ENCODE measurements at places on chromosomes 2 and 18.

DNA sequence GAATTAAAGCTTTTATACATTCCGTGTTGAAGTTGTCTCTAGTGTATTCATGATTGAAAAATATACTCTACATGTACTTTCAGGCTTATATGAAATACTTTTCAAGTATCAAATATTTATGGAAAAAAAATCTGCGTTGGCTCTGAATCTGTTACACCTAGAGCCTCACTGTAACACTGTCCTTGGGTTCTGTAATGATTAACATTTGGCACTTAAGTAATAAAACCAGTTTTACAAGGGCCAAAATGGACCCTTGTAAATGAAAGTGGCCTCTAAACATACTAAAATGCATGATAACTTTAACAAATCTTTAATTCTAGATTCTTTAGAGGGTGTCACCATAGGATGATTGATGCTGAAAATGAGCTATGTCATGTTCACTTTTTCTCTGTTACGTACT, 162.8 kb downstream of the PTPRM start:
- DNase-seq: no peak

- no peak for DNase-seq
Measured at GRCh38 chr2:24774373-24774772, 18.8 kb downstream of the PTRHD1 start.

DNA sequence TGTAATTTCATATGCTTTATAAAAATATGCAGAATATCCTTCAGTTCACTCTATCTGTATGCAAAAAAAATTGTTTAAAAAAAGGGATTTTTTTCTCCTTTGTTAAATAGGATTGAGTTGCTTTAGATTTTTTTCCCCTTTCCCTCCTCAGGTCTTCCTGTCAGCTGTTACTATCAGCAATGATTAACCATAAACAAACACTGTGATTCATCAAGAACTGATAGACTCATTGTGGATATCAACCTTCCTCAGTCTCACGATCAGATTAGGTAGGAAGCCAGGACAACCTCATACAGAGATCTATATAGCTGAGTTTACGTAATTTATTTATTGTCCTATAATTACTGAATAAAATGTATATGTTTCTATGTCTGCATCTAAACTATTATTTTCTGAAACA, 2136.2 kb upstream of the CELF4 start:
- no peak for DNase-seq

DNA sequence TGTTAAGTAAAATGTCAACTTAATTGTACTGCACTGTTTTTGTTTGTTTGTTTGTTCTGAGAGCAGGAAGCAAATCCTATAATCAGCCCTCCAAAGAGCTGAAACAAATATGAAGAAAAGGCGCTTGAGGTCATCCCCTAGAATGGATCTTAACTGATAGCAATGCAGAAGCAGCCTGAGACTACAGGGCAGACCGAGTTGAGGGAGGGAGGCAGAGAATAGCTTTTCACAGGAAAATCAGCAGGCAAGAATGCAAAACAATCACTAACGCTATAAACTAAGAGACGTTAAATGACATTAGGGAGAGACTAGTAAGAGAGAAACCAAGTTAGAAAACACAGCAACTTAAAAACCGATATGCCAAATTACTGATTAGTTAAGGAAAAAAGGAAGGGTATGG, 37.2 kb downstream of the GALNT1 start:
- DNase-seq: no peak

GRCh38 chr2:146821836-146822316, 1023.0 kb upstream of the ACVR2A start:
- DNase-seq: no peak

- DNase-seq: no peak
Measured at GRCh38 chr2:18578033-18578432, 11.3 kb downstream of the NT5C1B start.

GRCh38 chr2:207248702-207249377, 83.1 kb upstream of the KLF7 start:
- DNase-seq: no peak

- DNase-seq: no peak
Measured at GRCh38 chr2:28071221-28071620, 180.7 kb downstream of the BABAM2 start.

DNA sequence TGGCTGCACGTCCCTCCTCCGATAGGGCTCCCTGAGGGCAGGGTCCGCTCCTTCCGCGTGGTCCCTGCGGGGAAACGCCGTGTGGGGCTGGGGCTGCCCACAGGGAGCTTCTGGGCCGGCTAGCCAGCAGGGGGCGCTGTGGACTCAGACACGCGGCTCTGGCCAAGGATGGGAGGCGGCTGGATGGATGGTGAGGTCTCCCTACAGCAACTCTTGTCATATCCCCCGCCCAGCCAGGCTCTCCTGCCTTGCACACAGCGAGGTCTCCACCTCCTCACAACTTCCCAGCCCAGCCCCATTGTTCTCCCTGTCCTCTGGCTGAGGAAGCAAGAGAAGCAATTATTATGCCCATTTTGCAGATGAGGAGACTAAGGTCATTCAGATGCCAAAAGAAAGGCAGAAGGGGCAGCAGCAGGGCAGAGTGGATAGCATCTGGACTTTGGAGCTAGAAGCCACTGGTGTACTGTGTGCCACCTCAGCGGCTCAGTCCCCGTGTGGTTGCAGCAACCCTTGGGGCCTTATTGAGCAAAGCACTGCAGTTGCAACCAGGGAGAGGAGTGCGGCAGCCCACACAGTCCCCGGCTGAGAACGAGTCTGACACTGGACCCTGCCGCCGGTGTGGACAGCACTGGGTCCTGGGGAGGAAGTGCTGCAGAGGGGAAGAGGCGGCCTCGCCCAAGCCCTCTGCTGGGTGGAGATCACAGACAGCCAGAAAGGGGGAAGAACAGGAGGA, 99.0 kb downstream of the ZFP36L2 start:
- DNase-seq: peak; percentile 67

- DNase-seq: no peak
Measured at GRCh38 chr18:41096504-41096903, 858.5 kb upstream of the PIK3C3 start.

GRCh38 chr2:157587576-157587975, 41.1 kb downstream of the ACVR1C start:
- no peak for DNase-seq

DNA sequence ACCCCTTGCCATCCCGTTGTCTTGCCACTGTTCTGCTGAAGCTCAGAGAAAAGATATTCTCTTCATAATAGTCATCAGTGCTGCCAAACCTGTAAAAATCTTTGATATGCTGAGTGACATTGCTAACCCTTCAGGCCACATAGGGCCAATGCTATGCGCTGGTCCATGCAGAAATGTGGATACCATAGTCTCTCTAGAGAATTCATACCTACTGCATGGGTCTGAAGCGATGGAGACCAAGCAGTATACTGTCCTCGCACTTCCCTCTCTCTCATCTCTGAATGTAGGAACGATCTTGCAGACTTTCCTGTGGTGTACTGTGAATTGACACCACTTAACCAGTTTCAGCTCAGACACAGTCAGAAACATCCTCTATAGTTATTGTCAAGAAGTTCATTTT, 17.9 kb upstream of the ANKRD44 start:
- DNase-seq: no peak

DNA sequence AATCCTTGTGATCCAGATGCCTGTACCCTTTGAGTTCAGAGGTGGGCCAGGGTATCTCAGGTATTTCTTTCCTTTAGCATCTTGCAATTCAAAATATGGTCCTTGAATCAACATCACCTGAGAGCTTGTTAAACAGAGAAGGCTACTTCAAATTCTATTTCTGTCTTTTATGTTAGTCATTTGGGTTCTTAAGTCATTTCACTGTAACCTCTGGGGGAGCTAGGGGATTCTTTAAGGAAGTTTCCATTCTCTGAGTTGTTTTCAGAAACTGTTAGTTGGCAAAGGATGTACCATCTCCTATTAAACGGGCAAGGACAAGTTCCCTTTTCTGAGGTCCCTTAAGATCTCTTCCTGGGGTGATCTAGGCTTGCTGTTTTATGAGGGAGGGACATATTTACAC, 16.6 kb downstream of the CFLAR start:
- DNase-seq: no peak

- DNase-seq: no peak
Measured at GRCh38 chr2:55771612-55772011, 78.0 kb upstream of the PNPT1 start.

Measured in T-cell (primary cell).